ENCODE measurements at places on chromosomes 6 and 20. TPM values are rescaled to one million over a fixed set of nuclear protein-coding genes. Genes with fewer than 3 reads are reported as not detected.
A peak's percentile ranks its signal among the peaks of the same experiment; 100 is the strongest.

The ATP6V1G2 gene
- total RNA-seq: 0.51 TPM

The TRERF1 gene
- 1.8 TPM for total RNA-seq

The SCRT2 gene
- not detected for total RNA-seq

The SLC13A3 gene
- total RNA-seq: 5.1 TPM

The ANGPT4 gene
- total RNA-seq: not detected

The GABRR2 gene
- under 0.01 TPM for total RNA-seq

The TCF15 gene
- total RNA-seq: not detected

GRCh38 chr6:147910281-147910680 lies 401.8 kb downstream of the SAMD5 start:
- no peak for DNase-seq

DNA sequence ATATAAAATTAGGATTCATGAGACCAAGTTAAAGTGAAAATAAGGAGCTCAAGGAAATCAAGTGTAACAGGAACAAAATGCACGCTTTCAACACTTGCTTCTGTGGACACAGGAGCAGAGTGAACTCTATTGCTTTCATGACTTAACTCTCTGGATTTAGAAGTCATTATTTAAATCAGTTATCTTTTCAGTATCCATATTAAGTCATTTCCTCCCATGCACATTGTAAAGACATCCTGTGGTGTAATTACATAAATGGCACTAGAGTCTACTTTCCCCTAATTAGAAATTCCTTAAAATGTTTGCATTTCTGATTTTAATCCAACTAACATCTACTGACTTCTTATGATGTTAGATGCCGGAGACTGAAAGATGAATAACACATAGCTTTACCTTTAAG lies 88.0 kb downstream of the INSM1 start:
- no peak for DNase-seq

DNA sequence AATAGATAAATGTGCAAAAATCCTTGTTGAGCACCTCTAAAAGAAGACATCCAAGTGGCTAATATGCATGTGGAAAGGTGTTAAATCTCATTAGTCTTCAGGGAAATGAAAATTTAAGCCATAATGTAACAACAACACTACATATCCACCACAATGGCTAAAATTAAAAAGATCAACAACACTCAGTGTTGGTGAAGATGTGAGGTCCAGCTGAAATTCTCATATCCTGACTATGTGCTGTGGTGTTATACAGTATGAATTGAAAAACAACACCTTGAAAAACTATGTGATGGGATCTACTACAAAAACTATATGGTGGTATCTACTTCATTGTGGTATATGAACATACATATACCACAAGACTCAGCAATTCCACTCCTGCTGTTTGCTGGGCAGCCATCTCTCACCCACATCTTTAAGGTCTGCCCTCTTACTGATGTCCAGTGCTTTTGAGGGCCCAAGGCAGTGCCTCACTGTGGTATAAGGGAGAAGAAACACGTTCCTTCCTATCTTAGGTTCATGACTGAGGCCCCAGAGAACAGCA lies 146.4 kb downstream of the CD83 start:
- DNase-seq: no peak

GRCh38 chr6:44627091-44627882 lies 239.8 kb downstream of the CDC5L start:
- no peak for DNase-seq

DNA sequence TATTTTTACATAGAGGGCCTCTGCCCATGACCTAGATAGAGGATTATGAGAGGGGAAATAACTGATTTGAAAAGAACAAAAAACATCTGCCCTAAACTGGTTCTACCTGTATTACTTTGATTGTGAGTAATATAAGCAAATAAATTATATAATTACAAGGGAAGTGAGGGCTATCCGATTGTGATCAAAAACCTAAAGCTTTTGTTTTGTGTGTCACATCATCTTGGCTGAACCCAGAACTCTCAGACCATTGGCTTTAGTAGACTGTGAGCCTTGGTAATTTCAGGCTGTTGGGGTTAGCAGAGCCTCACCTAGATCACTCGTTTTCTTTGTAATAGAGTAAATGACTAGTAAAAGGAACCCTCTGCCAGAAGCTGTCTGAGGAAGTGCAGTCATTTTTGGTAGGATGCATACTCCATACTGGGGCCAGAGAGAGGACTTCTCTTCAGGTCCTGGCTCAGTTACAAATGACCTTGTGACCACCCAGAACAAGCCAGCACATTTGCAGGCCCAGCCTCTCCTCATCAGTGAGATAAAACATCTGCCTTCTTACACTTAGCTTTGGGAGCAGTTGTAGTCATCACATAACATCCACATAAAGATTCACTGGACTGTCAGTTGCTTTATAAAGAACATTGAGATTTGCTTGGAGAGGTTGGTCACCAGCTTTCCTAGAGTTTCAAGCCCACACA lies 13.5 kb downstream of the STK35 start:
- peak; percentile 26 for DNase-seq

DNA sequence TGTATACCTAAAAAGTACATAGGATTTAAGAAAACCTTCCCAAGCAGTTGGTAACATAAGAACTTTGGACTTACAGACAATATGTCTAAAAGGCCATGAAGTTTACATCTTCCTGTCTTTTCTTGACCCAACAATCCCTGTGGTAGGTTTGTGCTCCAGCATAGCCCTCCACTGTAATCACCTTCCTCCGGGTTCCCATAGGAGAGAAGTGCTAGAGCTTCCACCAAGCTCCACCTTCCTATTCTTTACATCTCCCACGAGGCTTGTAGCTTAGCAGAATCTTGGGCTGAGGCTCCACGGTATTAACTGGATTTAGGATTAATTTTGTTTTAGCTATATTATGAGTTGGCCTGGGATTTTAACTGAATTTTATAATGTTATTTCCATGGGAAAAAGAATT lies 23.3 kb downstream of the ADGRG6 start:
- DNase-seq: no peak

GRCh38 chr6:94559829-94560537 lies 1017.4 kb upstream of the MANEA start:
- DNase-seq: no peak

- no peak for DNase-seq
Observed at GRCh38 chr20:13142143-13142542, 78.9 kb upstream of the ISM1 start.

GRCh38 chr20:5836569-5836968 lies 86.4 kb downstream of the SHLD1 start:
- no peak for DNase-seq

GRCh38 chr6:44466955-44467354 lies 79.4 kb downstream of the CDC5L start:
- DNase-seq: no peak

DNA sequence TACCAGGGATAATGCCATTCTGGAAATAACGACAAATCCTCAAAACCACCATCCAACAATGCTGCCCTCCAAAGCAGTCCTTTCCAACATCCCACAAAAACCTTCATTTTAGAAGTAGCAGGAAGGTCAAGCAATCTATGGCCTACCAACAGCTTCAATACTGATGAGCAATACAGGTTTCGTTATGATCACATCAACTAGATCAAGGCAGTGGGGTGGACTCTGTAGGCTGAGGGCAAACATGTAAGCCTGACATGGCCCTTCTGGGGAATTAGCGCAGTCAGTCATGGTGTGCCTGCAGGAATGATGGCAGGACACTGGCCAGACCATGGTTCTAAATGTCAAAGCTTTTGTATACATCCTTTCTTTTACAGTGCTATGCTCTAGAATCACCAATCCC lies 41.7 kb downstream of the EZR start:
- no peak for DNase-seq

DNA sequence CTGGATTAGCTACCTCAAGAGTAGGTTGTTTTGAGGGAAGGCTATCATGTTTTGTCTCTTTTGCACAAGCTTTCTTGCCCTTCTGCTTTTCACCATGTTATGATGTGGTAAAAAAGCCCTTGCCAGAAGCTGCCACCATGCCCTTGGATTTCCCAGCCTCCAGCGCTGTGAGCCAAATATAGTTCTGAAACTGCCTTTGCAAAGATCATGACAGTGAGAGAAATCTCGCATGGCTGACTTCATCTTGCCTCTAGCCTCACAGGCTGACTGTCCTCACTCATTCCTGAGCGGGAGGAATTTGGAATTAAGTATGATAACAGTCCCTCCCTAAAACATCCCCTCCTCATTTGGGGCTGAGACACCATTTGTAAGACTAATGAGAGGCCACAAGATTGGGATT lies 207.7 kb downstream of the BTBD9 start:
- no peak for DNase-seq

DNA sequence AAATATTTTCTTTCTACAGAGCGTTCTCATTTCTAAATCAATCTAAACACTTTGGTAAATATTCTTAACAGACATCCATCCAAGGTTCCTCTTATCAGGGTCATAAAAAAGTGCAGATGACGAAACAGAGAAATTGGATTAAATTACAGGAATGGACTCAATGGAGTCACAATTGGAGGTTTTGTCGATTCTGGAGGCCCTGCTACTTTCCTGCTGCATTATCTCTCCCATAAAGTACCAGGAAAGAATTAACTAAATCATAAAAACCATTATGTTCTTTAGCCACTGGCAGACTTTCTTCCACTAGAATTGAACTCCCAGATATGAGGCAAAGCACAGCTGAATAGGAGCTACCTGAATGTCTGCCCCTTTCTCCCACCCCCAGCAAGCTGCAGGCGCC lies 610.6 kb downstream of the HDGFL1 start:
- no peak for DNase-seq

- DNase-seq: no peak
Observed at GRCh38 chr6:30315156-30315555, 11.6 kb upstream of the TRIM39 start.
